ENCODE measurements at places on chromosomes 4 and X.

DNA sequence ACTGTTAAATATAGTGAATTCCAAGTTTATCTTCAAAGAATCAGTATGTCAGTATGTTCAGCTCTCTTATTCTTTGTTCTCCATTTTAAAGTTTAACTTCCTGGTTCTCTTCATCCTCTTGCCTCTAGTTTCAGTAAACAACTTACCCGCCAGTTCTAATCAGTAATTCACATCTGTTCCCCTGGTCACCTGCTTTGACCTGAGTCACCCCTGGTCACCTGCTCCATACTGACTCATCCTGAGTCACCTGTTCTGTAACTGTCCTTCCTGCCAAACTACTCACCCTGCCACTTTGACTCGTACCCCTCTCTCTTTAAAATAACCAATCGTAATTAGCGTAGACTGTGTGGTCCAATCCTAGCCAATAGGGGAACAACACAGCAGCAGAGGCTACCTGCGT lies 992.7 kb upstream of the HS3ST1 start:
- DNase-seq = no peak

DNA sequence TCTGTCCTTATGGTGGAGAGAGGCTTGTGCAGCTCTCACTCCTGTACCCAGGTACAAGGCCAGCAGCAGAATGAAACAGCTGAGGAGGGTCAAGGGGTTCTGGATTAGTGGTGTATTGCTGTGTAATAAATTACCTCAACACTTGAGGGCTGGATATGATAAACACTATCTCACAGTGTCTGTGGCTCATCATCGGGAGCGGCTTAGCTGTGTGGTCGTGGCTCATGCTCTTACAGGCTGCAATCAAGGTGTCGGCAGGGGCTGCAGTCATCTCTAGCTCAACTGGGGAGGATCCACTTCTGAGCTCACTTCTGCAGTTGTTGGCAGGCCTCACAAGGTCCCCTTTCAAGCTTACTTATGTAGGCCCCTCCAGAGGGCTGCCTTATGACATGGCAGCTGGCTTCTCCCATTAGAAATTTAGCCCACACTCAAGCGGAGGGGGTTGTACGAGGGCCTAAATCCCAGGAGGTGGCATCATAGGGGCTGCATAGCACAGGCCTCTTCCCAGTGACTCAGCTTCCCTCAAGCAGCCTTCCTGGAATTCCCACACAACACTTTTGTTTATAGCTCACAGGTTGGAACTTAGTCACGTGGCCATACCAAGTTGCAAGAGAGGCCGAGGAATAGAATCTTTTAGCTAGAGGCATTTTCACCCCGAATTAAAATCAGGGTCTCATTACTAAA lies 148.2 kb upstream of the RPS6KA3 start:
- DNase-seq = no peak

GRCh38 chr4:21544415-21544814 lies 404.2 kb downstream of the KCNIP4 start:
- no peak for DNase-seq

DNA sequence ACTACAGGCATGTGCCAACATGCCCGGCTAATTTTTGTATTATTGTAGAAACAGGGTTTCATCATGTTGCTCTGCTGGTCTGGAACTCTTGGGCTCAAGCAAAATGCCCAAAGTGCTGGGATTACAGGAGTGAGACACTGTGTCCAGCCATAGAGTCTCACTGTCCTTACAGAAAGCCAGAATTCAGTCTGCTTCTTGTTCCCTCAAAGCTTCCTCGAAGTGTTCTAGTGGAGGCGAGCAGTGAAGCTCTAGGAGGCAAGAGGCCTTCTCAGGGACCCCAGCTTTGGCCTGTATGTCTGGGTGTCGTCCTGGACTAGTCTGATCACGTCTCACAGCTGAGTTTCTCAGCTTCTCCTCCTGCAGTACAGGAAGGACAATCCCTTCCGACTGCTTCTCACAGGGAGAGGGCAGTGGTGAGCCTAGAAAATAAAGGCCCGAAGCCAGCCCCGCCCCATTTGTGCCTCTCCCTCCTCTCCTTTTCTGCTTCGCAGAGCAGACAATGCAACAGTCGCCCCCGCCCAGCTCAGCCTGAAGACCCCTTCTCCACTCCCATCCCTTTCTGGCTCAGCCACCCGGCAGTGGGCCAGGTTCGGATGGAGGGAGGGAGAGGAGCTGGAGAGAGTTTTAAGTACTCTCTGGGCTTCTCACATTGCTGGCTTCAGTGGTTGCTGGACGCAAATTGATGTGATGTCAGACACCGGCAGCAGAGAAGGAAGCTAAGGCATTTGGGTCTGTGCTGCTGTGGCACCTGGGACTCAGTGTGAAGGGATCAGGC lies 11.1 kb upstream of the FAM3A start:
- peak; percentile 64 for DNase-seq

DNA sequence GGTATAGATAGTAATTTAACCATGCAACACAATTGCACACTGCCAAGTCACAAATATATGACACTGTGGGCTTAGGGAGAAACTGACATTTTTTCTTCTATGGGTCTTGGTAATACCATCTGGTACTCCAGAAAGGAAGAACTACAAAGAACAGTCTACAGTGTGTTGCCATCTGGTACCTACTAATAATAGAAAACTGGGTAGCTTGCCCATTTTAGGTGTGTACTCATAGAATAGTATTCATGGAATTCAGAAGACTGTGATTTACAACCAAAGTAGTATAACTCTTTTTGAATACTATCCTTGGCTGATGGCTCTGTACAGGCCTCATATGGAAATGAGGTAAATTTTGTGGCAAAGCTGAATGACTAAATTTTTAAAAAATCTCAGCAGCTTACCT lies 132.6 kb upstream of the RPS6KA6 start:
- no peak for DNase-seq

DNA sequence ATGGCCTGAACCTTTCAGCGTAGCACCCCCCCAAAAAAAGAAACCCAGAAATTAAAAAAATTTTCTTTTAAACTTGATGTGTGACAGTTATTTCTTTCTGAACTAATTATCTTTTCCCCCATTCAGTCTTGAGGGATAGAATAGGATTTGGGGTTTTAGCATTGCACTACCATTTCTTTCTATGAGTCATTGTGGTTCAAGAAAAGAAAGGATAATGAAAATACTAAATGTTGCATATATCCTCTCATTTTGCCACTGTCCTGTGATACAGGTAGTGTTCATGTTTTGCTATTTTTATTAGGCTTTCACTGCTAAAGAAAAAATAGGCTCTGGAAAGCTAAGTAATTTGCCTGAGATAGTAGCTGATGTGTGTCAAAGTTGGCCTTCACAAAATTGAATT lies 39.4 kb upstream of the DCK start:
- DNase-seq = no peak

- DNase-seq = peak; percentile 45
These were observed 6.0 kb downstream of the HMGN5 start for GRCh38 chrX:81195712-81196111.
